ENCODE measurements at places on chromosomes 2 and 18.

- DNase-seq = no peak
These were observed 86.5 kb upstream of the DTNA start for GRCh38 chr18:34623557-34623956.

DNA sequence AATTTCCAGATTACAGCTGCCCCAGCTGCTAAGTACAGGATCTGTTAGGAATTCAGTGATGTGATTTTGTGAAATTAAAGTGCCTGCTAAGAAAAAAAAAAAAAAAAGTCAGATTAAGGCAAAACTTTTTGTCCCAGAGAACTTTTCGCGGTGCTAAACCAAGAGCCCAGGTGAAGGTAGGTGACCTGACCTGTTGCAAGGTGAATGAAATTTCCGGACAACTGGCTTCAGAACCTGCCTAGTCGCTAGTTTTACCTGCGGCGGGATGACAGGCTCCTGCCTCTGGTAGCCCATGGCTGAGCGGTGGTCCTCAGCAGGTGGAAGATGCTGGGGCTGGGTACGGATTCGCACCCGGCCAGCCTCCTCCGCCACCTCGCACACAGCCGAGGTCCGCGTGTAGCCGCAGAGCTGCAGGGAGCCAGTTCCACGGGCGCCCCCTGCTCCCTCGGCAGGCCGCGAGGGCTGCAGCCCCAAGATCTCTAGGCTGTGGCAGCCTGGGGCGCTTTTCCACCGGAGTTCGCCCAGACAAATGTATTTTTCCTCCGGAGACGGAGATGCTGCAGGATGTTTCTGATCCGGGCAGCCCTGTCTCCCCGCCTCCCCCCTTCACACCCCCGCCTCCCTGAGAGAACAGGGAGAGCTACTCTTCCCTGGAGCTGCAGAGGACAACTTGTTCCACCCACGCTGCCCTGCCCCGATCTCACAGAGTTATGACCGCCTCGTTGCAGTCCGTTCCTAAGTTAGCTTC, at the start of gene SLC38A11:
Gene SLC38A11 (minus strand): TSS at position 572 of the 748 bp plus-strand sequence. CDS start 278 bp downstream, at position 294.
- DNase-seq = no peak

GRCh38 chr2:84906900-84907714, 1.7 kb downstream of the TMSB10 start:
- peak; percentile 64 for DNase-seq

GRCh38 chr2:213187833-213188532, 36.6 kb upstream of the IKZF2 start:
- no peak for DNase-seq

DNA sequence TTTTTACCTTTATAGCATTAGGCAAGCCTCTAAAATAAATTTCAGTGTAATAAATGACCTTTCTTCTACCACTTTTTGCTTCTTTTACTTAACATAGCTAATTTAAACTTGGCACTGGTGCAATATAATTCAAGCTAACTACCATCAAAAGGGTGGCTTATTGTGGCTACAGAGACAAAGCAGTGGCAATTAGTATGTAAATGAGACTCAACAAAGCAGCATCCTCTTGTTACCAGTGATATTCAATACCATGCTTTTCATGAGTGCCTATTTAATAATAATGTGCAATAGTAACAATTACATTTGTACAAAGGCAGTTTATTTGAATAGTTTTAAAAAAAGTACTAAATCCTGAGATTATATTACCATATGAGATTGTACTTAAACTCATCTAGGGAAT, 93.4 kb downstream of the SOS1 start:
- DNase-seq = no peak

DNA sequence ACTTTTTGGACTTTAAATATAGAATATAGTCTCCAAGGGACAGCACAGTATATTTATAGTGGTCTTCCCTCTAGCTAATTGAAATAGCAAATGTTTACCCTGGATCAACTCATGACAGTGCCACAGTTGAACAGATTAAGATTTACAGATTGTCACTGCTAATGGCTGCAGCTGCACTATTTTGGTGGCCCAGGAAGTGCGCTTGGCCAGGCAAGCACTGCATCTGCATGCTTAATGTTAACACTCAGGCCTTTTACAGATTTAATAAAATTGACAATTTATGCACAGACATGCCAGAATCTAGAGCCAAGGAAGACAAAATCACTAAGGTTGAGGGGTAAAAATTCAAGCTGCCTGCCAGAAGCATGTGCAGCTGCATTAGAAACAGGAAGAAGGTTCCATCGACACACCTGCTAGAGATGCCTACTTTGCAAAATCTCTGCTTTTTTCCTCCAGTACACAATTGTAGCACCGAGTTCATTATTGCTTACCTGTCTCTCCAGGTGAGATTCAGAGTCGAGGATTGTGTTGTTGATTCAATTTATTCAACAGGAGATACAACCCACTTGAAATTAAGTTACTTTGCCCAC, 1042.3 kb upstream of the NRXN1 start:
- DNase-seq = no peak
